Caki2 (cell line): ENCODE measurements at places on chromosomes 5 and 9. TPM values are rescaled to one million over a fixed set of nuclear protein-coding genes. Genes with fewer than 3 reads are reported as not detected.

The TAF11L7 gene
- not detected in 2 replicates for total RNA-seq

The DMGDH gene
- 6.7 and 9.6 TPM in 2 replicates for total RNA-seq

The CEP72 gene
- total RNA-seq: 4.4 and 7.7 TPM in 2 replicates

The DPYSL3 gene
- total RNA-seq: 186 and 226 TPM in 2 replicates

The KCNV2 gene
- total RNA-seq: not detected in 2 replicates

The SETD9 gene
- total RNA-seq: 37.2 and 48.9 TPM in 2 replicates

The NRG2 gene
- 0.96 and 6.8 TPM in 2 replicates for total RNA-seq

The TMEM171 gene
- total RNA-seq: 1.6 and 3.5 TPM in 2 replicates

The RNF208 gene
- total RNA-seq: not detected in 2 replicates

The S1PR3 gene
- total RNA-seq: 8.8 and 15.2 TPM in 2 replicates

The C5orf58 gene
- total RNA-seq: not detected in 2 replicates

The RBM18 gene
- 6.6 and 12.3 TPM in 2 replicates for total RNA-seq

The TAF11L10 gene
- total RNA-seq: not detected in 2 replicates

The MYMK gene
- total RNA-seq: not detected in 2 replicates

The NIM1K gene
- total RNA-seq: 0.10 TPM in 1 of 2 replicates, not detected in the other

The CDH6 gene
- total RNA-seq: 76.6 and 83.8 TPM in 2 replicates

The TUSC1 gene
- 22.6 and 45.3 TPM in 2 replicates for total RNA-seq
